ENCODE measurements at places on chromosomes 2 and 18.
A peak's percentile ranks its signal among the peaks of the same experiment; 100 is the strongest.

DNA sequence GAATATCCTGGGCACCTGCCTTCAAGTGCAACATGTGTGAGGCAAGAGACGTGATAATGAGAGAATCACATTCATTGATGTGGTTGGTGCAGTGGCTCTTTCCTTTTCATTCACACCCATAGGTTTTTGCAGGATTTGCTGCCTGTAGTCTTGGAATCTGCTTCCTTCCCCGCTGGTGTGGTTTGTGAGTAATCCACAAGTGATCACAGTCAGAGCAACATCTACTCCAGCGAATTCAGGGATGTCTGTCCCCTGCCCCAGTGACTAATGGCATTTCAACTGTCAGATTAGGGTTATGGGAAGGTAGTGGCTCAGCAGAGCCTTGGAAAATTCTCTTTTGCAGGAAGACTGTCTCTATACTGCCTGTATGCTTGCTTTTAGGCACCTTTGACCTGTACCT is 225.5 kb upstream of the RBMS1 start:
- DNase-seq: no peak

GRCh38 chr2:197911667-197912066 is 107.3 kb downstream of the PLCL1 start:
- DNase-seq: no peak

DNA sequence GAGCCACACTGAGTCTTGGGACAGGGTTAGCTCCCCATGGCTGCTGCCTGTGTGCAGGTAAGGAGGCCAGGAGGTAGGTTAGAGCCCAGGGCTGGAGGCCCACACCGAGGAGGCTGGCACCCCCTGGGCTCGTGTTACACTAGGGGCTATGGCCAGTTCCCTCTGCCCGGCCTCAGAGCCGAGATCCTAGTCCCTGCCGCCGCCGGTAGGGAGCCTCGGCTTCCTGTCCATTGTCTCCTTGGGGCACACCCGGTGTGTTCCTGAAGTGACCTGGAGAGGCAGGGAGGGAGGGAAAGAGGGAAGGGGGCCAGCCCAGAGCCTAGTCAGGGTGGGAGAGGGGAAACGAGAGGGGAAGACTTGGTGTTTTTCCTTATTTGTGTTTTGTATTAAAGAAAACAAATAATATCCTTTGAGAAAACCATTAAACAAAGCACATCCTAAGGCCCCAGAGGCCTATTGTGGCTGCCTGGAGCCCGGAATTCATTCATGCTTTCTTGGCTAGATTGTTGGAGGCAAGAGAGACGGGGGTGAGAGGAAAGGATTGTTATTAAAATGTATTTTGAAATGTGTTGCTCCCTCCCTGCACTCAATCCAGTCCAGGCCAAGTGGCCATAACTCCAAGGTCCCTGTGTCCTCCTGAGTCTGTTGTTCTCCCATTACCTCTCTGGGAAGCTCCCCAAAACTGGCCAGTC is 170.7 kb downstream of the CTIF start:
- DNase-seq: no peak

- DNase-seq: no peak
Measured at GRCh38 chr2:191660575-191660974, 17.4 kb upstream of the NABP1 start.

GRCh38 chr2:112627060-112628040 is 18.4 kb upstream of the SLC20A1 start:
- DNase-seq: peak; percentile 57

DNA sequence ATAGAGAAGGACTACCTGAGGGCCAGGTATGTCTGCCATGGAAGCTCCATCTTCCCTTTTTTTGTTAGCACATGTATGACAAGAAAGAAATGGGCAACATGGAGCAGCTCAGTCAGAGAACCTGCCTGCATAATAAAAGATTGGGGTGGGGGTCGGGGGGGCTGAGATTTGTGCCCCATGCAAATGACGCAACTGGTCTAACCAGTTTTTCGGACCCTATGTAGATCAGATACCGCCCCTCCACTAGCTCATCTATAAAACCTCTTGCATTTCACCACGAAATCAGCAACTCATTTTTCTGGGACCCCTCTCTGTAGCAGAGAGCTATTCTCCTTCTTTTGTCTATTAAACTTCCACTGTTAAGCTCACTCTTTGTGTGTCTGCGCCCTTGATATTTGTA is 657.2 kb downstream of the ERBB4 start:
- no peak for DNase-seq

- no peak for DNase-seq
Measured at GRCh38 chr2:38698467-38699003, 32.6 kb downstream of the GALM start.

DNA sequence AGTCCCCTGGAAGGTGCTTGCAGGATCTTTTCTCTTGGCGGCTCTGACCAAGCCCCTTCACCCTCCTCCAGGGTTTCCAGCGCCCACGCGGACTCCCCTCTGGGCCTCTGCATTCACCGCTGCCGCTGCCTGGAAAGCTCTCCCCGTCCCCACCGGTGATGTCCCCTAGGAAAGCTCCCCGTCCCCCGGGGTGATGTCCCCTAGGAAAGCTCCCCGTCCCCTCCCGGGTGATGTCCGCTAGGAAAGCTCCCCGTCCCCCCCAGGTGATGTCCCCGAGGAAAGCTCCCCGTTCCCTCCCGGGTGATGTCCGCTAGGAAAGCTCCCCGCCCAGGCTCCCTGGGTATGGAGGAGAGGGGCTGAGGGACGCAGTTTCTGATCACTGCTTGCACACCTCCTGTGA is 27.9 kb downstream of the ZAP70 start:
- peak; percentile 12 for DNase-seq

Data from left hindlimb (tissue), 1 donor.